ENCODE measurements at places on chromosomes 12 and 14. TPM values are rescaled to one million over a fixed set of nuclear protein-coding genes. Genes with fewer than 3 reads are reported as not detected.

The PROX2 gene
- not detected for total RNA-seq

The KDM2B gene
- total RNA-seq: 20.2 TPM

The CCDC197 gene
- total RNA-seq: not detected

The TSPAN19 gene
- not detected for total RNA-seq

The C3AR1 gene
- 0.53 TPM for total RNA-seq

The KRT79 gene
- total RNA-seq: not detected

The DBX2 gene
- total RNA-seq: not detected

All from myometrial cell (primary cell).